Renal cortex interstitium (tissue), 15 donors: ENCODE measurements at places on chromosomes 6 and 20. TPM values are rescaled to one million over a fixed set of nuclear protein-coding genes. Genes with fewer than 3 reads are reported as not detected.

SLC25A27 gene
- 32.6 TPM for polyA plus RNA-seq

ZSCAN23 gene
- 15.5 TPM for polyA plus RNA-seq

DNAJC5 gene
- 31.4 TPM for polyA plus RNA-seq

MOCS1 gene
- 12.6 TPM for polyA plus RNA-seq

WFDC10B gene
- not detected for polyA plus RNA-seq

PPIL6 gene
- polyA plus RNA-seq, result 16.7 TPM

OR2B6 gene
- 0.10 TPM for polyA plus RNA-seq

HMGCLL1 gene
- polyA plus RNA-seq, result 2.5 TPM

SNX21 gene
- polyA plus RNA-seq, result 21.0 TPM

ZBTB9 gene
- polyA plus RNA-seq, result 17.7 TPM

DDO gene
- polyA plus RNA-seq, result 0.89 TPM

GPX5 gene
- not detected for polyA plus RNA-seq

C4B gene
- polyA plus RNA-seq, result 17.4 TPM

CCM2L gene
- 8.1 TPM for polyA plus RNA-seq

ANKRD6 gene
- polyA plus RNA-seq, result 44.8 TPM

SULF2 gene
- 85.5 TPM for polyA plus RNA-seq

GSTA2 gene
- 0.36 TPM for polyA plus RNA-seq

SLC4A11 gene
- polyA plus RNA-seq, result 3.4 TPM

TNFRSF21 gene
- 34.8 TPM for polyA plus RNA-seq

EPHA7 gene
- polyA plus RNA-seq, result 49.3 TPM

PROKR2 gene
- 0.26 TPM for polyA plus RNA-seq

PRR18 gene
- polyA plus RNA-seq, result 0.45 TPM

HLA-DRB5 gene
- polyA plus RNA-seq, result 13.3 TPM

PRSS35 gene
- polyA plus RNA-seq, result 36.7 TPM

GGTLC1 gene
- polyA plus RNA-seq, result 0.14 TPM

GRM1 gene
- polyA plus RNA-seq, result 0.14 TPM

HSPA12B gene
- polyA plus RNA-seq, result 11.0 TPM

NKX2-2 gene
- not detected for polyA plus RNA-seq

FAM50B gene
- polyA plus RNA-seq, result 15.3 TPM

KCNK15 gene
- 0.09 TPM for polyA plus RNA-seq

TRAPPC3L gene
- 0.20 TPM for polyA plus RNA-seq

PM20D2 gene
- polyA plus RNA-seq, result 33.2 TPM
